DND-41 (cell line): ENCODE measurements at places on chromosomes 13 and 19.

- H3K27ac ChIP-seq, result peak overlapping the region; percentile 58
- no peak for DNase-seq
- no peak overlapping the region for H3K4me3 ChIP-seq
- H3K27me3 ChIP-seq, result no peaks in the 10 kb centered on the region
These were observed 80.0 kb upstream of the TM9SF2 start for GRCh38 chr13:99421271-99421670.

DNA sequence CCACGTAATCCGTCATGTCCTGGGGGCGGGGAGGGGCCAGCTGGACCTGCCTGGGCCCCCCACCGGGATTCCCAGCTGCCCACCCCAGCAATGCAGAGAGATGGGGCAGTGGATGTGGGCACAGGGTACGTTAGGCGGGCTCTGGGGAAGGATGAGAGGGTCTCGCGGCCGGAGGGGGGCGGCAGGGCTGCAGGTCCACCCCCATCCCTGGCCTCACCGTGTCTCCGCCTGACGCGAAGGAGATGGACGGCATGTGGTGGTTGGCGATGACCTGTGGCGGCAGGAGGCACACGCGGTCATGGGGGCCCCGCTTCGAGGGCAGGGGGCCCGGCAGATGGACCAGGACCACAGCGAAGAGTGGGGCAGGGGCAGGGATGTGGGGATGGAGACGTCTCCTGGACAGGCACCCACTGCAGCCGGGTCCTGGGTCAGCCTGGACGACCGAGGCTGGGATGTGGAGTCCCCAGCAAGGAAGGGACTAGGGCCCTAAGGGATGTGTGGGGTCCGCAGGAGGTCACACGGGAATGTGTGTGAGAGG, 24.4 kb downstream of the SHC2 start:
- no peaks in the 10 kb centered on the region for H3K4me1 ChIP-seq
- no peaks in the 10 kb centered on the region for H3K27me3 ChIP-seq
- DNase-seq, result no peak
- no peaks in the 10 kb centered on the region for H3K36me3 ChIP-seq
- H3K27ac ChIP-seq, result no peak overlapping the region
- H3K4me3 ChIP-seq, result no peak overlapping the region

DNA sequence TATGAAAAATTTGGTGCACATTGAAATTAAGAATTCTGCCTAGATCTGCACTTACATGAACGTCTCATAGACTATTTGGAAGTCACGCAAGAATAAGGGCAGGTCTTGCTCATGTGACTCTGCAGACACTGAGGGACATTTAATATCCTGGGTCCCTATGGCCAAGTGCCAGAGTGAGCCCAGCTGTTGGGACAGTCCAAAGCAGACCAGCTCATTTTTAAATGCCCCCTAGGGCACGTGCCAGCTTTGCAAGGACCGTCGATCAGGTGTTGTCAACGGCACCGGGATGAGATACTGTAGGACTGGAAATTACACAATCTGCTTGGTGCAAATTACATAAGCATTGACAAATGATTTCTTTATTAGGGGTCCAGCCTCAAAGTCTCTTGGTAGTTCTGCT, 293.6 kb downstream of the TEX29 start:
- no peak overlapping the region for H3K27ac ChIP-seq
- H3K27me3 ChIP-seq, result peaks cover 5% of the 10 kb centered on the region
- no peak for DNase-seq
- no peaks in the 10 kb centered on the region for H3K4me1 ChIP-seq
- H3K36me3 ChIP-seq, result no peaks in the 10 kb centered on the region
- H3K4me3 ChIP-seq, result no peak overlapping the region

DNA sequence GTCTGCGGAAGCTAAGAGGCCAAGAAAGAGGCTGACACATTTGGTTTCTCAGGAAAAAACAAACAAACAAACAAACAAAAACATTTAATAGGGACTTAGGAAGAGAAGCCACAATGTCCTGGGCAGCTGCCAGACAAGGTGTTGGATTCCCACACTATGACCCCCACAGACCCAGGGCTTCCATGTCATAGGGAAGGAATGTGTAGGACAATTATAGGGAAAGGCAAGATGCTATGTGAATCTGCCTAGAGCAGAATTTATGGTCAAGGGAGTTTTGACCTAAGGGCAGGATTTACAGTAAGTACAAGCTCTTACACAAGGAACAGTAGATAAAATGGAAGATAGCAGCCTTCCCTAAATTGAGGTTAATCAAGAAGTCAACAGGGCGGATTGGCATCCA, 9.1 kb upstream of the CDADC1 start:
- H3K27me3 ChIP-seq, result no peaks in the 10 kb centered on the region
- H3K27ac ChIP-seq, result no peak overlapping the region
- H3K36me3 ChIP-seq, result no peaks in the 10 kb centered on the region

DNA sequence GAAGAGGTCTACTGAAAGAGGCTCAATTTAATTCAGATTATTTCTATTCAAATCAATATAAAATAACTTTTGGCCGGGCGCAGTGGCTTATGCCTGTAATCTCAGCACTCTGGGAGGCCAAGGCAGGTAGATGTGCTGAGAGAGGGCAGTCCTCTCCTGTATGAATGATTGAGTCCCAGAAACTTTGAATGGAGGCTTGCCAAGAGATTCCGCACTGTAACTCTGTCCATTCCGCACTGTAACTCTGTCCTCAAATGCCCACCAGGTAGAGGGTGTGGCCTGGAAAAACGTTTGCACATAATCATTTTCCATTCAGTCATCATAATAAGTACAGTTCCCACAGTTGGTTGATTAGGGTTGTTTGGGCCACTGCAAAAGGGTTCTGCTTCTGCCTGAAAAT, 274.7 kb upstream of the SOX21 start:
- no peaks in the 10 kb centered on the region for H3K36me3 ChIP-seq
- H3K4me1 ChIP-seq, result no peaks in the 10 kb centered on the region
- DNase-seq, result no peak
- no peaks in the 10 kb centered on the region for H3K27me3 ChIP-seq
- no peak overlapping the region for H3K27ac ChIP-seq
- H3K4me3 ChIP-seq, result no peak overlapping the region

DNA sequence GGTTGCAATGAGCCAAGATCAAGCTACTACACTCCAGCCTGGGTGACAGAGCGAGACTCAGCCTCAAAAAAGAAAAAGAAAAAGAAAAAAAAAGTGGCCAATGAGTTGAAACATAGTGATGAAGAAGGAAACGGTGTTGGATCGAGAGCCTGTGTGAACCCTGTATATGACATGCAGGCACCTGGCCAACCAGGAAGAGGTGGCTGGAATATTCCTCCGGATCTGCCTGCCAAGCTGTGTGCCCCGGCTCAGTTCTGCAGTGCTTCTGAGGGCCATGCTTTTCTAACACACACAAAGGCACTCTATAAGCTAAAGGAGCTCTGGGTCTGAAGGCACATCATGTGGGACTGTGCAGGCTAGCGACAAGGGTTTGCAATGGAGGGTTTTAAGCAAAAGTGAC, 3.7 kb upstream of the ZNF444 start:
- no peak for DNase-seq
- H3K4me3 ChIP-seq, result no peak overlapping the region
- no peak overlapping the region for H3K27ac ChIP-seq
- peaks cover under 1% of the 10 kb centered on the region; the same call in 1 of the 2 replicates for H3K36me3 ChIP-seq
- no peaks in the 10 kb centered on the region for H3K27me3 ChIP-seq

DNA sequence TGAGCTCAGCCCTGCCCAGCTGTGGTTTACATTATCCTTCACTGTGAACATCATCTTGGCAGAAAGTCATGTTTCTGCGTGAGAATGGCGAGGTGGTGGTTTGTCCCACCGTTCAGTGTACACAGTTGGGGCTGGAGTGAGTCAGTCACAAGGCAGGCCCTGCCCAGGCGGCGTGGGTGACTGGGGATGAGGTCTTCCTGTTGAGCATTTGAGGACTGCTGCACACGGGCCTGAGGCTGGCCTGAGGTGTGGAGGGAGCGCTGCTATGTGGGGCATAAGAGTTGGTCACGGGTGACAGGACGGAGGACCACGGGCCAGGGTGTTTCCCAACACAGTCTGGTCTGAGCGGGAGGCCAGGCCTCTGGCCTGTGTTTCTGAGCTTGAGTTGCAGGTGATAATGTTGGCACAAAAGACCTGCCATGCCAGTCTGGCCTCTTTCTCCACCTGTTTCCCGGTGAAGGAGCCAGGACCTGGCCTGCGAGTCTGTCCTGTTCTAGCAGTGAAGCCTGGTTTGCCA, 13.4 kb upstream of the C19orf33 start:
- DNase-seq, result no peak
- H3K27ac ChIP-seq, result no peak overlapping the region
- no peaks in the 10 kb centered on the region for H3K36me3 ChIP-seq

- no peak overlapping the region for H3K4me3 ChIP-seq
- H3K27me3 ChIP-seq, result no peaks in the 10 kb centered on the region
- H3K4me1 ChIP-seq, result peaks cover 17% of the 10 kb centered on the region
- H3K36me3 ChIP-seq, result no peaks in the 10 kb centered on the region
These were observed 4.9 kb upstream of the NECTIN2 start for GRCh38 chr19:44841231-44841630.

DNA sequence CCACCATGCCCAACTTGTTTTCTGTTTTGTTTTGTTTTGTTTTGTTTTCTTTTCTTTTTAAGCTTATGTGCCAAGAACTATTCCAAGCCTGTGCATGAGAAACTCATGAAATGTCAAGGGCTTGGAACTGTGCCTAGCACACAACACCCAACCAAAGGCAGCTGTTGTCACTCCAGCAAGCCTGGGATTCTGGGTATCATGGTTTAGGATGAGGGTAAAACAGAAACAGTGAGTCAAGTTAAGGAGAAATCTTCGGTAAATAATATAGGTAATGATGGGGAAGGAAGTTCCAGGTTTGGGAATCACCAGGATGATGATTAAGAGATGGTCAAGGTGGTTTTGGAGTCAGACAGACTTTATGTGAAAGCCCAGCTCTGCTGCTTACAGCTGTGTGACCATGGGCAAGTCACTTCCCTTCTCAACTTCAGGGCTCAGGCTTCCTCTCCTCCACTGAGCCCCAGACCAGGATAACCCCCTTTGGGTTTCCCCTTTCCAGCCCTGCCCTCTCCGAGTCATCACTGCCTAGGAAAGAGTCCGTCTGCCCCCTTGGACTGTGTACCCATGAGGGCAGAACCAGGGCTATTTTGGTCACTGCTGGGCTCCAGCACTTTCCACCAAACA, 5.0 kb downstream of the PVR start:
- no peaks in the 10 kb centered on the region for H3K4me1 ChIP-seq
- H3K4me3 ChIP-seq, result no peak overlapping the region
- no peak for DNase-seq
- H3K27me3 ChIP-seq, result no peaks in the 10 kb centered on the region
- no peak overlapping the region for H3K27ac ChIP-seq

GRCh38 chr19:44278181-44278690, 18.6 kb downstream of the ZNF233 start:
- no peak overlapping the region for H3K27ac ChIP-seq
- no peaks in the 10 kb centered on the region for H3K4me1 ChIP-seq
- no peak for DNase-seq
- no peak overlapping the region for H3K4me3 ChIP-seq
- peaks cover 13% of the 10 kb centered on the region for H3K36me3 ChIP-seq

DNA sequence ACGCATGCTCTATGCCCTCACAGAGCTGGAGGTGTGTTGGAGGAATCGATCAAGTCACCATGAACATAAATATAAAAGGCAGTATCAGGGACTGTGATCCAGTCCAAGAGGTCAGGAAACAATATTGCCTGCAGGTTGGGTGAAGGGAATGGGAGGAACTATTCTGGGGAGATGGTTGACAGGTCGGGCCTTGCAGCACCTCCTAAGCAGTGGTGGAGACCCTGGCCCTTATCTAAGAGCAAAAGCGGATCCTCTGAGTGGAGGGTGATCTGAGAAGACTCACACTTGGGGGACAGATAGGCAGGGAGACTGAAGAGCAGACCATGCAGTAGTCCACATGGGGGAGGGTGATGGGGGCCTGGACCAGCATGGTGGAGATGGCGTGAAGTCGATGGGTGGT, 213.5 kb downstream of the SLC7A1 start:
- DNase-seq, result no peak
- no peak overlapping the region for H3K27ac ChIP-seq
- H3K27me3 ChIP-seq, result no peaks in the 10 kb centered on the region
- peaks cover 26% of the 10 kb centered on the region for H3K36me3 ChIP-seq

GRCh38 chr13:25170554-25171111, 1.5 kb downstream of the AMER2 start:
- no peak for DNase-seq
- no peak overlapping the region for H3K4me3 ChIP-seq
- H3K27ac ChIP-seq, result no peak overlapping the region
- H3K36me3 ChIP-seq, result no peaks in the 10 kb centered on the region

GRCh38 chr13:80338781-80339562, 2.0 kb downstream of the SPRY2 start:
- peak overlapping the region; percentile 46; the same call in 1 of the 2 replicates for H3K27ac ChIP-seq
- peak overlapping the region; percentile 93 for H3K4me3 ChIP-seq
- H3K27me3 ChIP-seq, result peaks cover 51% of the 10 kb centered on the region
- H3K36me3 ChIP-seq, result peaks cover 11% of the 10 kb centered on the region
- peak; percentile 18 for DNase-seq
- H3K4me1 ChIP-seq, result peaks cover 50% of the 10 kb centered on the region

DNA sequence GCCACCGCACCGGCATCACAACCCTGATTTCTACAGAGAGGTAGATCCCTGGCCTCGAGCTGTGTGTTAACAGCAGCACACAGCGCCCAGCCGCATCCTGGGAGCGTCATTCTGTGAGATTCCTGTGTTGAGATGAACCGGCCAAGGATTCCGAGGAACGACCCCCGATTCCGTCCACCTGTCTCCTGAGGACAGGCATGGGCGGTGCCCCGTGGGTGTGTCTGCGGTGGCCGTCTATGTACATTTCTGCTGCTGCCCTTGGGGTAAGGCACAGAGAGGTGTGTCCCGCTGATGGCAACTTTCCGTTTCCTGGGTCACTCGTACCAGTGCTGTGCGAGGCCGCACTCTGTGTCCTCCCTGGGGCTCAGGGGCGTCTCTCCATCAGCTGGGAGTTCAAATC, 16.1 kb upstream of the F2RL3 start:
- peaks cover 80% of the 10 kb centered on the region for H3K36me3 ChIP-seq
- no peak for DNase-seq
- H3K27me3 ChIP-seq, result no peaks in the 10 kb centered on the region
- H3K4me3 ChIP-seq, result no peak overlapping the region
- no peaks in the 10 kb centered on the region for H3K4me1 ChIP-seq
- H3K27ac ChIP-seq, result no peak overlapping the region

DNA sequence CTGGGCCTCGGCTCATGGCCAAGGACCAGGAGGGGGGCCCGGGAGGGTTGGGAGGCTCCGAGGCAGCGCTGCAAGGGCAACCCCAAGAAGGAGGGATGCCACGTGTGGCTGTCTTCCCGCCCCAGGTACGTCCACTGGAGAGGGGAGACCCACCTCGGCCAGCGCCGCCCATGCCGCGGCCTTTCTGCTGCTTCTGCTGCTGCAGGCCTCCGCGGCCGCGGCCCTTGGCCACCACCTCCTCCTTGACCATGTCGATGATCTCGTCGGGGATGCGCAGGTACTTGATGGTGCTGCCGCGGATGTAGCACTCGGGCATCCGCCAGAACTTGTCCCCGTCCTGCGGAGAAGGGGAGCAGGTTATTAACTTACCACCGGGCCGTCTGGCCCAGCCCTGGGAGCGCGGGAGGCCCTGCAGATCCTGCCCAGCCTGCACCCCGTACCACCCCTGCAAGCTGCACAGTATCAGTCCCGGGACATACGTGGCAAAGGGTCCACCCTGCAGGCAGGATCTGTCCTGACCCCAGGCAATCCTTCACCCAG, 13.3 kb downstream of the LSM4 start:
- H3K27ac ChIP-seq, result no peak overlapping the region
- H3K4me1 ChIP-seq, result peaks cover 20% of the 10 kb centered on the region
- no peaks in the 10 kb centered on the region for H3K27me3 ChIP-seq
- no peak overlapping the region for H3K4me3 ChIP-seq
- peaks cover 89% of the 10 kb centered on the region for H3K36me3 ChIP-seq
- DNase-seq, result no peak

- DNase-seq, result no peak
- no peaks in the 10 kb centered on the region for H3K27me3 ChIP-seq
- H3K4me1 ChIP-seq, result no peaks in the 10 kb centered on the region
These were observed 33.8 kb upstream of the GTF2F2 start for GRCh38 chr13:45086484-45086883.

GRCh38 chr13:103898481-103898880, 832.3 kb upstream of the SLC10A2 start:
- no peaks in the 10 kb centered on the region for H3K36me3 ChIP-seq
- no peaks in the 10 kb centered on the region for H3K4me1 ChIP-seq
- no peak overlapping the region for H3K4me3 ChIP-seq
